Stimulated activated CD4-positive, alpha-beta T cell treated with anti-CD3 and anti-CD28 coated beads, TNF-alpha, amount 100 ng/mL, for 48 hours (primary cell): ENCODE measurements at places on chromosomes 4 and X.

DNA sequence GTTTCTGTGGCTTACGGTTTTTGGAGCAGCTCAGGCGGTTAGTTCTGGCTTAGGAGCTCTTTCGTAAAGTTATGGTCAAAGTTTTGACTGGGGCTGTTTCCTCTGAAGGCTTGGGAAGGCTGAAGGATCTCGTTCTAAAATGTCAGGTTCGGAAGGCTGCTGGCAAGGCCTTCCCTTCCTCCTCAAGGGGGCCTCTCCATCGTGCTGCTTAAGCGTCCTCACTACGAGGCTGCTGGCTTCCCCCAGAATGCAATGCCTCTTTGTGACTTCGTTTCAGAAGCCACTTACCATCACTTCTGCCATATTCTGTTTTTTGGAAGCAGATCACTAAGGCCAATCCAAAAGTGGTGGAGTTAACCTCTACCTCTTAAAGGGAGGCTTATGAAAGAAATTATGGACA lies 1196.4 kb upstream of the TENM3 start:
- DNase-seq, result no peak

DNA sequence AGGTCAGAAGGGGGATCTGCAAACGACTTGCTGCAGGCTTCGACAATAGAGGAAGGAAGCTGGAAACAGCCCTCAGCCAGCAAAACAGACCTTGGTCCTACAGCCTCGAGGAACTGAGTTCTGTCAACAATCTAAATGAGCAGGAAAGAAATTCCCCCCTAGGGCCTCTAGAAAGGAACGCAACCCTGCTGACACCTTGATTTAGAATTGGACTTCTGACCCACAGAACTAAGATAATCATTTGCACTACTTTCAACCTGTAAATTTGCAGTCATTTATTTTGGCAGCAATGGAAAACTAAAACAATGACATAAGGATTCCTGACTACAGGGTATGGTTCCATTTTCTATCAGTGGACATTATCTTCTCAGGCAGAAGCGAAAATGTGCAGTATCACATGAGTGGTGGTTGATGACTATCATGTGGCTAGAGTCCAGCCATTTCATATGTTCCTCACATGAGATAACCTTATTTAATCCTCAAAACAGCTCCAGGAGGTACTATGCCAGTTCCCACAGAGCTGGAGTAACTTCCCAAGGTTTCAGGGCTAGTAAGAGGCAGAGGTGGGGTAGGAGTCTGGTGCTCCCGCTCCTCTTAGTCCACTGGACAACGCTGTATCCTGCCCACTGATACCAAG lies 61.6 kb downstream of the SAT1 start:
- no peak for DNase-seq

GRCh38 chr4:75035321-75035720 lies 102.4 kb downstream of the PARM1 start:
- no peak for DNase-seq

GRCh38 chr4:93182722-93183121 lies 645.8 kb upstream of the ATOH1 start:
- no peak for DNase-seq

GRCh38 chr4:174496631-174497432 lies 25.5 kb downstream of the HPGD start:
- DNase-seq, result no peak

- no peak for DNase-seq
Measured at GRCh38 chrX:107421337-107421861, 28.1 kb upstream of the FRMPD3 start.

DNA sequence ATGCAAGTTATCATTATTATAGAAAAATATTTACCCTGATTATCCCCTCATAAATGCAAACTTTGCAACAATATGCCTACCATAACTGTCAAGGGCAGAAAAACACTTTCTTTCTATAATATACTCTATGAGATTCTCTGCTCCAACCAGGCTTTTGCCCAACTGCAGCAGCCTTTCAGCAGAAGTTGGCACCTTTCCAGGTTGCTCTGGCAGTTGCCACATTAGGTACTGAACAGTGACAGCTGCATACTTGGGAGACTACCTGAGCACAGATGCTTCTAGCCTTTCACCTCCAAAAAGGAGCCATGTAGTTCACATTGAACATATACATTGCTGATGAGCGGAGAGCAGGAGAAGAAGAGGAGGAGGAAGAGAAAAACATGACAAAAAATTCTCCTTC lies 69.5 kb upstream of the BRWD3 start:
- DNase-seq, result no peak

GRCh38 chrX:17968367-17968766 lies 107.3 kb upstream of the RAI2 start:
- no peak for DNase-seq

DNA sequence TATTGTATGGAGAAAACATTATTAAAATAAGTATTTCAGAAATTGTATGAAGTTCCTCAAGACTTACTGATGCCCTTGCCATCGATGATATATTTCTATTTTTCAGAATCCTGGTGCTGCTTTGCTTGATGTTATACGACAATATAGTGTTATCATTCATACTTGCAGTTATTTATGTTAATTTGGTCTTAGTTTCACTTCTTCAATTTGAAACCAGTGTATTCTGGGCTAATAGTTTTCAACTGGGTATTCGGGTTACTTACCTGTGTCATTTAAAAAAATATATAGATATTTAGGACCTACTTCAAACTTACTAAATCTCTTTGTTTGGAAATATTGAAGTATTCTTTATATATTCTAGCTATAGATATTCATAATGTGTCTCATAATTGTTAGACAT lies 1414.7 kb downstream of the C4orf33 start:
- no peak for DNase-seq

- no peak for DNase-seq
Measured at GRCh38 chr4:114495471-114495928, 103.1 kb upstream of the UGT8 start.

DNA sequence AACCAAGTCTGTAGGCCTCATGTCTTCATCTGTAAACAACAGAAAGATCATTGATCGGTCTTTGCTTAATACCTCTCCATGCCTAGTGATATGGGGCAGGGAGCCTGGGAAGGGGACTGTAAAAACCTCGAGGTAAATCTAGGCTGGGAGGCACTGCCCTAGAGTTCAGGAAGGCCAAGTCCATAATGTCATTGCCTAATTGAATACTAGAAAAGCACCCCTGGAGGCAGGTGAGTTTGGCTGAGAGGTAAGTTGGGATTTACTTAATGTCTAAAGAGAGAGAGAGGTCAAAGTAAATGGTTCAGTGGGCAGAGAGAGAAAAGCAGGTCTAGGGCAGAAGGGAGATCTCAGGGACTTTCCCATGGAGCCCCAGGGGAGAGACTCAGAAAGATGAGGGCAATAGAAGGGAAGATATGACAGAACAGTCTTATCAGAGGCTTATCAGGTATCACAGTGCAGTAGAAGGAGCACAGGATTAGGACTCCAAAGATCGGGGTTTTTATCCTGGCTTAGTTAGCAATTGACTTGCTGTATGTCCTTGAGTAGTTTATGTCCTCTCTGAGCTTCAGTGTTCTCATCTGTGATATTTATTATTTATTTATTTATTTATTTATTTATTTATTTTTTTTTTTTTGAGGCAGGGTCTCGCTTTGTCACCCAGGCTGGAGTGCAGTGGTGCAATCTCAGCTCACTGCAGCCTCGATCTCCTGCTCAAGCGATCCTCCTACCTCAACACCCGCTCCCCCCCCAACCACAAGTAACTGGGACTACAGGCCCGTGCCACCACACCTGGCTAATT lies 85.2 kb downstream of the SLC16A2 start:
- no peak for DNase-seq

GRCh38 chr4:152090543-152090942 lies 329.7 kb upstream of the GATB start:
- DNase-seq, result no peak

DNA sequence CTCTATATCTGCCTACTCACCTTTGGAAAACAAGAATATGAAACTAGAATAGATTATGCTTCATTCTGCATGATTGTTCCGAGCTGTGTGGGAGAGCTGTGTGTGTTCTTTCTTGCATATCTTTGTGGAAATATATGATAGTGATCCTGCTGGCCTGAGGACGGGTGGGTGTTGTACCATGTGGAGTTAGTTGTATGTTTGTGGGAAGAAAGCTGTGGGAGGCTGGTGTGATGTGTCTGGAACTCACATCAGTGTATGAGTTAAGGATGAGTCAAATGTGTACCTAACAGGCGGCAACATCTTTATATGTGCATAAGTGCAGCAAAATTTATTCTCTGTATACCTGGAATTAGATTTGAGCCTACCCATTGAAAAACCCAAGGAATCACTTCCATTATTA lies 208.1 kb upstream of the ADGRL3 start:
- DNase-seq, result no peak

- DNase-seq, result no peak
Measured at GRCh38 chr4:13455411-13455810, 28.7 kb downstream of the RAB28 start.

GRCh38 chrX:122244080-122244479 lies 940.0 kb upstream of the GRIA3 start:
- DNase-seq, result no peak

DNA sequence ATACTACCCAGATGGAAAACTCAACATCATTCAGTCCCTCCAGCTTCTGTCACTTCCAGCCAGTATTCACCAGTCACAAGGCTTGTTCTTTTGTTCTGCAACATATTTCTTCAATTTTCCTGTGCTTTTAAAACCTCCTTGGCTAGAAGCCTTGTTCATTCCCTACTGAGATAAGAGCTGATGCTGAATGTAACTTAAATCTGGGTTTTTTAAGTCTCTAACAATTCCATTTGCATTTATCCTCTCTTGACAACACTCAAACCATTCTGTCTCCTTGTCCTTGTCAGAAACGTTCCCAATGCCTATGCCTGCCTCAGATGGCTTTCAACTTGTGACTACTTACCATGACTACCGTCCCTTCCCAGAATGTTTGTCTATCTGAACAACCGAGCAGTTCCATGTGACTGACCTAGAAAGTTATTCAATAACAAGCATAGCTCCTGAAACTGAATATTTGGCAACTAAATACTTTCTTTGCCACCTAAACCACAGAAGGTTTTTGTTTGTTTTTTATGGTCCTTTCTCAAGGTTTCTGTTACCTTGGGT lies 682.9 kb upstream of the GALNTL6 start:
- DNase-seq, result no peak

DNA sequence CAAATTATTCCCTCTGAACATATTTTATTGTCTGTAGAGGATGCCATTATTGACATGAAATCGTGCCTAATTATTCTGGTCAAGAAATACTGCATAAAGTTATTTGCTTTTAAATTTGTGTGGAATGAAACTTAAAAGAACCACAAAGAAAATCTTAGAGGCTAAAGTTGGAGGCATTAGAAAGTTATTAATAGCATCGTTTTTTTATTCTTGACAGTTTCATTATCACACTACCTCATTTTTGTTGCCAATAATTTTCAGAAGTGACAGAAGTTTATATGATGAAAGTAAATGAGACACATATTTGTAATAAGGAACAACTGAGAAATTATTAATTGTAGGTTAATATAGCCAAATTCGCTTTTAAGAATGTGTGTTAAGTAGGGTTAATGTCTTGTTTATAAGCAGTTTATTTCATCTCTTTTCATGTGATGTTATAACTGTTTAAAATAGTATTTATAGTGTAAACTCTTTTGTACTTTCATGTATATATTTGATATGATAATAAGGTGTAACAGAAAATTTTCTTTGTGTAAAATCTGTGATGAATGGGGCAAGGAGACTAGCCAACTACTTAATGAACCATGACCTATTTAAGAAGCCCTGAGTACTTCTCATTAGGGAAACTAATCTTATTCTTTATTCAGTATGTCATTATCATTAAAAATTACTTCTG lies 54.5 kb upstream of the GRIA2 start:
- no peak for DNase-seq

DNA sequence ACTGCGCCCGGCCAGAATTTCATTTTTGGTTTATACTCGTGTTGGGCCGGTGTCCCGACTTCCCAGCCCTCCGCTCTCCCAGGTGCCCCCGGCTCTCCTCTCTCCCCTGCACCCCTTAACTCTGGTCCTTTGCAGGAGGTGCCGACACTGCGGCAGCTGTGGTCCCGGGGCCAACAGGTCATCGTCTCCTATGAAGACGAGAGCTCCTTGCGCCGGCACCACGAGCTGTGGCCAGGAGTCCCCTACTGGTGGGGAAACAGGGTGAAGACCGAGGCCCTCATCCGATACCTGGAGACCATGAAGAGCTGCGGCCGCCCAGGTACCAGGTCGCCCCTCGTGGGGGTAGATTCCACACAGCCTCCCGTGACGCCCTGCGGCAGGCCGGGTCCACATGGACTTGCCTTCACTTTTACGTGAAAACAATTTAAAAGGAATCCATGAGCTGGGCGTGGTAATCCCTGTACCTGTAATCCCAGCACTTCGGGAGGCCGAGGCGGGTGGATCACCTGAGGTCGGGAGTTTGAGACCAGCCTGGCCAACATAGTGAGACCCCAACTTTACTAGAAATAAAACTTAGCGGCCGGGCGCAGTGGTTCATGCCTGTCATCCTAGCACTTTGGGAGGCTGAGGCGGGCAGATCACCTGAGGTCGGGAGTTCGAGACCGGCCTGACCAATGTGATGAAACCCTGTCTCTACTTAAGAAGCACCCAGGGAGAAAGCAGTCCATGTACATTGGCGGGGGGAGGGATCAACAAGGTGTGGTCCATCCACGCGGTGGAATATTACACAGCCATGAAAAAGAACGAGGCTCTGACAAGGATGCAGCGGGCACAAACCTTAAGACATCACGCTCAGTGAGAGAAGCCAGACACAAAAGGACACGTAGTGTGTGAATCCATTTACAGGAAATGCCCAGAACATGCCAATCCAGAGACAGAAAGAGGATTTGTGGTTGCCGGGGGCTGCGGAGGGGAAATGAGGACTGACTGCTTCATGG lies 12.0 kb downstream of the PLCXD1 start:
- DNase-seq, result no peak

- no peak for DNase-seq
Measured at GRCh38 chr4:11471618-11472017, 42.9 kb upstream of the HS3ST1 start.

- no peak for DNase-seq
Measured at GRCh38 chr4:159685340-159686092, 582.6 kb downstream of the RAPGEF2 start.

GRCh38 chrX:150683536-150684146 lies 9.6 kb upstream of the MTMR1 start:
- no peak for DNase-seq

- DNase-seq, result no peak
Measured at GRCh38 chr4:169460081-169460480, 152.3 kb downstream of the NEK1 start.

DNA sequence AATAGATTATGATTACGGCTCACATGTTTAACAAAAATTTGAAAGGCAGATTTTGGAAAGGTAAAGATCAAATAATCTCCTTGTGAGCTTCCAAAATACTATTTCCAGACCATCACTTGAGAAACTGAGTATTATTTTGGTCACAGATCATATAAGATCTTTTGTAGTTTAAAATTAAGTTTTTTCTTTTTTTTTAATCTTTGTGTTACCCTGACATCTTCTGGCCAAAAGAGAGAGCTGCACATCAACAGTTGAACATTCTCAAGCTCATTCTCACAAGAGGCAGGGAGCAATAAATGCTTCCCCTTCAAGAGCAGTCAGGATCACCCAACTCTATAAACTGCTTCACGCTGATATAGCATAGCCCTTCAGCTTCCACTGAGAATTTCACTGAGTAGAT lies 15.9 kb downstream of the TMEM192 start:
- no peak for DNase-seq
